ENCODE measurements at places on chromosomes 11 and 22.

GRCh38 chr11:108854346-108854745 is 189.5 kb downstream of the DDX10 start:
- DNase-seq = no peak

DNA sequence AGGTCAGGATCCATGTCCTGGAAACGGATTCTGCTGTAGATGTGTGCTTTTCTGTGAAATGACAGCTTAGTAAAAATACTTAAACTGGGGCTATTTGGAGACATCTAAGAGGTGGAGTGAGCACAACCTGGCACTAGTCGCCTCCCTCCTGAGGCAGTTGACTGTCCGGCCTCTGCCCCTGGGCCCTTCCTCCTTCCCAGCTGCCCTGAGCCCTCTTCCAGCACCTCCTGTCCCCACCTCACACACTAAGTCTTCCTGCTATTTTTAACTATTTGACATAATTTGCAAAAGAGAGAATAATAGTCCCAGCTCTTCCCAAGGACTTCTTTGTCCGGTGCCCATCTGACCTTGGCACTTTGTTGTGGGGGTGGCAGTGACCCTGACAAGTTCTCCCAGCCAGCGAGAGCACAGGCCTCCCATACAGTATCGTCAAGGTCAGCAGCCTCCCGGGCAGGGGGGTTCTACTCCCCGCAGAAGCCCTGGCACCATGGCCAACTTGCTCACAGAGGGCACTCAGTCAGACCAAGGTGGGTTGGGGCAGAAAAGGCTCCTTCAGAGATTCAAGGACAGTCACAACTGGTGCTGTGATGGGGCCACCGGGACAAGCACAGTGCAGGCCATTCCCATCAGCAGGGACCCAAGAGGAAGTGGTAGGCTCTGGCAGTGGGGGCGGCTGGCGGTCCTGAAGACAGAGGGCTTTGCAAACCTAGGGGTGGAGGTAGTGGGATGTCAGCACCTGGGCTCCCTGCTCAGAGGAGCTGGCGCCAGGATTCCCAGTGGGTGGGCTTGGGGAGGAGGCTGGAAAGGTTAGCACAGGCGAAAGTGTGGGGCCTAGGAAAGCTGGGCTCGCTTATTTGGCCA is 5.5 kb upstream of the NEAT1 start:
- DNase-seq = peak; percentile 56

DNA sequence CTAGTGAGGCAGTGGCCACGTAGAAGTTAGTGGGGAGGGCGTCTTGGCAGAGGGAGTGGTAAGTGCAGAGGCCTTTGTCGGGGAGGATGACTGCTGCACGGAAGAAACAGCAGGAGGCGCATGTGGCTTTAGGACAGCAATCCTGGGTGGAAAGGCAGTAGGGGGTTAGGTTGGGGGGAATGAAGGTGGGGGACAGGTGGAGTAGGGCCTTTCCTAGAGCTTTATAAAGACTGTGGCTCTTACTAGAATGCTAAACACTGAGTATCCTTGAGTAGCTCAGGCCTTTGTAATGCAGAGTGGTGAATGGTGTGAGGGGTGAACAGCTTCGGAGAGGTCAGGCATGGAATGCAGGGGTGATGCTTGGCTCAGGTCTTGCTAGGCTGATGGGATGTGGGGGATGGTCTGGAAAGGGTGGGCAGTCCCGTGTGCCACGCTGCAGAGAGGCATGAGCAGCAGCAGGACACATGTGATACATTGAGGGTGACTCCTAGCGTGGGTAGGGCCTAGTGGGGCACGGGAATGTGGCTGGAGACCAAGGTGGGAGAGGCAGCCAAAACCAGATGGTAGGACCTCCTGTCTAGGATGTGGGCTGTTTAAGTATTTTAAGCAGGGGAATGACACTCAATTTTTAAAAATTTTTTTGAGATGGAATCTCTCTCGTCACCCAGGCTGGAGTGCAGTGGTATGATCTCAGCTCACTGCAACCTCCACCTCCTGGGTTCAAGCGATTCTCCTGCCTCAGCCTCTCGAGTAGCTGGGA is 19.2 kb downstream of the AP2A2 start:
- DNase-seq = no peak

GRCh38 chr11:118530683-118531596 is at the start of gene TMEM25:
Gene TMEM25 (plus strand): TSS chr11:118531192. CDS start chr11:118531802, 610 bp downstream.
- peak; percentile 57 for DNase-seq

DNA sequence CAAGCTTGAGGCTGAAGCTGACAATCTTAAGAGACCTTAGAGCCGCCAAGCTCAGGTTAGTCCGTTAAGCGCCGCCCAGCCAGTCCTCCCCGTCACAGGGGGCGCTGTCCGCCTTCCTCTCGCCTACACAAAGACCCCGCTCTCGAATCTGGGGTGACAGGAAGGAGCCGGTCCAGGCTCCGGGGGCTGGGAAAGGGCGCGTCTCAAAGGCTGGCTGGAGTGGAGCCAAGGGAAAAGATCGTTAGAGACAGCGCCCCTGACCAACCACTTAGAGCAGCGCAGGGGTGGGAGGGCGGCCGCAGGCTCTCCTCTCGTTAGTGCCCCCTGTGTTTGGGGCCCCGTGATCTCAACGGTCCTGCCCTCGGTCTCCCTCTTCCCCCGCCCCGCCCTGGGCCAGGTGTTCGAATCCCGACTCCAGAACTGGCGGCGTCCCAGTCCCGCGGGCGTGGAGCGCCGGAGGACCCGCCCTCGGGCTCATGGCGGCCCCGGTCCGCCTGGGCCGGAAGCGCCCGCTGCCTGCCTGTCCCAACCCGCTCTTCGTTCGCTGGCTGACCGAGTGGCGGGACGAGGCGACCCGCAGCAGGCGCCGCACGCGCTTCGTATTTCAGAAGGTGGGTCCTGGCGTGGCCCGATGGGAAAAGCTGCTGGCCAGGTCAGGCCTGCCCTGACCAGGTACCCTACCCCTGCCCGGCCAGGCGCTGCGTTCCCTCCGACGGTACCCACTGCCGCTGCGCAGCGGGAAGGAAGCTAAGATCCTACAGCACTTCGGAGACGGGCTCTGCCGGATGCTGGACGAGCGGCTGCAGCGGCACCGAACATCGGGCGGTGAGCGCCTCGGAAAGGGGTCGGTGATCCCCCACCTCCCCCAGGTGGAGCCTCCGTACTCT is at the start of gene MUS81:
Gene MUS81, plus strand, starts transcription at position 156 of the 887 bp plus-strand sequence. Its CDS starts 321 bp downstream, at position 477.
- DNase-seq = peak; percentile 94
